Fibroblast of skin of left biceps (primary cell): ENCODE measurements at places on chromosomes 2 and 18.
A peak's percentile ranks its signal among the peaks of the same experiment; 100 is the strongest.

GRCh38 chr18:23838801-23839366 lies 149.6 kb downstream of the LAMA3 start:
- no peak for DNase-seq

DNA sequence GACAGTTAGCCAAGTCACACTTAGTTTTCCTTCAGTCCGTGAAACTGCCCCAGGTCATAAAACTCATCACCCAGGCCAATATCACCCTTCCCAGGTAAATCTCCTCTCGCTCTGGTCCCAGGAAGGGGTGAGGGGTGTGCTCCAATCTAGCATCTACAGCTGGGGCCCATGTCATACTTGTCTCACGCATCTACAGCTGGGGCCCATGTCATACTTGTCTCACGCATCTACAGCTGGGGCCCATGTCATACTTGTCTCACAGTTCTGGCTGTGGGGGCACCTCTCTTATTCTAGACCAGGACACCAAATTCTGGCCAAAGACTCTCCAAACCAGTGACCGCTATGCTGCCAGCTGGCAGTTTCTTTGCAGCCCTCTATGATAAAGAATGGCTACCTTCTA lies 123.3 kb upstream of the DLGAP1 start:
- no peak for DNase-seq

- DNase-seq: no peak
These were observed 86.6 kb upstream of the RGPD5 start for GRCh38 chr2:109707281-109708147.

DNA sequence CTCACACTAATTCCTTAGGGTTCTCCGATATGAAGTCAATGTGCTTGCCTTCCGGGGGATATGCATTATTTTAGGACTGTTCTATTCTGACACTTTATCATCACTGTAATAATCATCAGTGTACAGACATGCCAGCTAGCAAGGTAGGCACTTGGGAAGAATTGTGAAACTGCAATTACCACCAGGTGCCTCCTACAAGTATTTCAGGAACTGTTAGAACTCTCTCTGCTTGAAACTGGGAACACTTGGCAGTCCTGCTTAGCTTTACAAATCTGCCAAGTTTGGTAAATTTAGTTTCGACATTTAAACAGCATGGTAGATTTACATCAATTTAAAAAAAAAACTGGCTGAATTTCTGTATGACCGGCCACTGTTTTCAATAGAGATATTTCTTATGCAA lies 128.7 kb downstream of the SATB2 start:
- no peak for DNase-seq

DNA sequence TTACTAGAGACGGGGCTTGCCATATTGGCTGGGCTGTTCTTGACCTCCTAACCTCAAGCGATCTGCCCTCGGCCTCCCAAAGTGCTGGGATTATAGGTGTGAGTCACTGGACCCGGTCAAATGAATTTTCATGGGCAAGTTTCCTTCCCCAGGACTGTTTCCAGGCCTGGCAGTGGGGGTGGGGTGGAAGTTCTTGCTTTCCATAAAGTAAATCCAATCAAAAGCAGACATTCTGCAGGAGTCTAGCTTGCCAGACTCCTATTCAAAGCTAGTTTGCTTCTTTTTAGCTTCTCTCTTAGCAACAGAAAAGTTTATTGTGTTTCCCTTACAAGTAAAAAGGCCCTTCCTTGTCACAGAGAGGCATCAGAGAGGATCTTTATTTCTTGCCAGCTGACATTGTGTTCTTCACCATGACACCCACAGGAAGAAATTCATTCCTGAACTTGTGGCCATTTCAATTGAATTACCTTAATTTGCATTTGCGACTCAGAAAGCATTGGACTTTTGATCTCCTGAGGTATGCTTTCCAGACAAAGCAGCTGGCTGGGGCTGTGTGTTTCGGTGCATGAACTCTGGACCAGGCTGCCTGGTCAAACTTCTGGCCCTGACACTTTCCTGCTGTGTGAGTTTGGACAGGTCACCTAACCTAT lies 37.9 kb downstream of the LYPD1 start:
- DNase-seq: no peak

GRCh38 chr18:7370802-7371201 lies 139.9 kb downstream of the LRRC30 start:
- no peak for DNase-seq

- peak; percentile 67 for DNase-seq
These were observed 123.1 kb downstream of the OSR1 start for GRCh38 chr2:19235308-19235707.

DNA sequence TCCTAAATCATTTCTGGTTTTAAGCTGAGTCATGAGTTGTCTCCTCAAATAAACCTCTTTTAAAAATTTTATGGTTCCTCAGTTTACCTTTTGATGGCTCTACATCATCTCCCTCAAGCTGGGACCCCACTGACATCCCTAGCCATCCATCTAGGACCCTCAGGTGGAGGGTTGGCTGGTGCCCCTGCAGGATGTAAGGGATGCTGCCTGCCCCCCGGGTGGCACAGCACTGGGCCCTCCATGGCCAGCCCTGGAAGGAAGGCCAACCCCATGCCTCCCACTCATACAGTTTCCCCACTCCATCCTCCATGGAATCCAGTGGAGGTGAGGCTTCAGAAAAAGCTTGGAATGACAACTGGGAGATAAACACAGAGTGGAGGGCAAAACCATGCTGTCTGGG lies 17.2 kb upstream of the GPC1 start:
- DNase-seq: no peak

DNA sequence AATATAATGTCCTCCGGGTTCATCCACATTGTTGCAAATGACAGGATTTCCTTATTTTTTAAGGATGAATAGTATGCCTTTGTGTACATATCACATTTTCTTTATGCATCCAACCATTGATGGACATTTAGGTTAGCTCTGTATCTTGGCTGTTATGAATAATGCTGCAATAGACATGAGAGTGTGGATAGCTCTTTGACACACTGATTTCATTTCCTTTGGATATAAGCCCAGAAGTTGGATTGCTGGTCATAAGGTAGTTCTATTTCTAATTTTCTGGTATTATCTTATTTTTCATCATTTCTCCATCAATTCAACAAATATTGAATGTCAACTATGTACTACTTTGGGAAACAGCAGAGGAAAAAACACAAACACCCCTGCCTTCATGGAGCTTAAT lies 423.3 kb downstream of the MTX2 start:
- DNase-seq: no peak

GRCh38 chr18:75064513-75064905 lies 144.4 kb downstream of the PTGR3 start:
- no peak for DNase-seq

DNA sequence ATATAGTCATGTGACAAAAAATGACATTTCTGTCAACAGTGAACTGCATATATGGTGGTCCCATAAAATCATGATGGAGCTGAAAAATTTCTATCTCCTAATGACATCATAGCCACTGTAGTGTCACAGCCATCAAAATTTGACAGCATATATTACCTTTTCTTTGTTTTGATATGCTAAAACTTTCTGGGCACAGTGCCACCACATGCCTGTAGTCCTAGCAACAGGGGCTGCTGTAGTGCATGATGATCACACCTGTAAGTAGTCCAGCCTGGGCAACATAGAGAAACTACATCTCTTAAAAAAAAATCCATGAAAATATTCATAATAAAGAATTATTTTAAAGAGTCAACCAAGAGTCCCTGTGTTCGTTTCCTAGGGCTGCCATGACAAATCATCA lies 155.5 kb upstream of the SERTAD2 start:
- no peak for DNase-seq

DNA sequence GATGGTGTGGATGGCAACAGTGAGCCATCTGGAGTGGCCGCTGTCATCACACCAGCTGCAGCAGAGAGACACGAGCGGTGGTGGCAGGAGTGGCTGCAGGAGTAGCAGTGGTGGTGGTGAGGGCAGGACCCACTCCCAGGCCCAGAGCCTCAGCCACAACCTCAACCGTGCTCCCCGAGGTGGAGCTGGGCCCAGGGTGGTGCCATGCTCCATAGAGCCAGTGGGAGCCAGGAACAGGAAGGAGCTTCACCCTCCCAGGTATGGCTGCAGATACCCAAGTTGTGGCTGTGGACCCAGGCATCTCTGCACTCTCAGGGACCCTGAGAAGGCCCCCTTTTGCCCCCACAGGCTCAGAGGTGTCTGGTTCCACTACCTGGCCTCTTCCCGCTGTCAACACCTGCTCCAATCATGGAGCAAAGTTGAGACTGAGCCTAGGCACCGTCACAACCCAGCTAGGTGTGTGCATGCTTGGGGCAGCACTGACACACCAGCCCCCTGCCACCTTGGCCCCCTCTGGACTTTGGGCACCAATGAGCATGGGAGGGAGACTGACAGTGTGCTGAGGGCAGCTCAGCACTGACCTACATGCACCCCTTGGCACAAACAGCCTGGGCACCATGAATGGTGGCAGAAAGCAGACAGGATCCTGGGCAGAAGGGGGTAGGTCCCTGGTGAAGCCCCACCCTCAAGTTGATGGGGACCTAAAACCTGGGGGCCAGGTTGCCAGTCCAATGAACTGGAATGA lies 188.9 kb downstream of the NDUFA10 start:
- DNase-seq: no peak

- DNase-seq: no peak
These were observed 136.5 kb upstream of the CTDP1 start for GRCh38 chr18:79542876-79543750.

- DNase-seq: no peak
These were observed 160.5 kb downstream of the GALNT13 start for GRCh38 chr2:154032220-154032619.

- no peak for DNase-seq
These were observed 162.6 kb downstream of the GFPT1 start for GRCh38 chr2:69224512-69224837.
